ENCODE measurements at places on chromosomes 2 and 18.

DNA sequence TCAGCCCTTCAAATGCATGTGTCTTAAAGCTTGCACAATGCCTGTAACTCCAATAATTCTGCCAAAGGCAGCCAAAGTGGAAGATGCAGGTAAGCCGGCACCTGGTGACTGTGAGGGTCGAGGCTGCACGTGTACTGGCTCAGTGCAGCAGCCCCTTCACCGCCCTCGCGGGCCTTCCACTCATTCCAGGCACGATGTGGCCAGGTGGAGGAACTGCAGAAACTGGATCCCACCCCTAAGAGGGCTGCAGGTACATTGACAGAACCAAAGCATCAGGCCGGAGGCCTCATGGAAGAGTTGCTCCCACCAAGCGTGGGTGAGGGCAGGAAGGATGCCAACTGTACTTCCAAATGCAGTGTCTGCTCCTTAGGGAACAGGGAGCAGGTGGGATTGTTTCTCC, 253.4 kb downstream of the HDAC4 start:
- H3K27me3 ChIP-seq = no peaks in the 10 kb centered on the region
- no peak for DNase-seq
- no peak overlapping the region for H3K27ac ChIP-seq
- no peak overlapping the region for H3K4me3 ChIP-seq
- peaks cover 2% of the 10 kb centered on the region for H3K36me3 ChIP-seq

- no peaks in the 10 kb centered on the region for H3K4me1 ChIP-seq
- H3K27ac ChIP-seq = no peak overlapping the region
- no peak overlapping the region for H3K4me3 ChIP-seq
- no peaks in the 10 kb centered on the region for H3K36me3 ChIP-seq
- DNase-seq = no peak
These were observed 100.0 kb downstream of the MYO3B start for GRCh38 chr2:170277951-170278350.

DNA sequence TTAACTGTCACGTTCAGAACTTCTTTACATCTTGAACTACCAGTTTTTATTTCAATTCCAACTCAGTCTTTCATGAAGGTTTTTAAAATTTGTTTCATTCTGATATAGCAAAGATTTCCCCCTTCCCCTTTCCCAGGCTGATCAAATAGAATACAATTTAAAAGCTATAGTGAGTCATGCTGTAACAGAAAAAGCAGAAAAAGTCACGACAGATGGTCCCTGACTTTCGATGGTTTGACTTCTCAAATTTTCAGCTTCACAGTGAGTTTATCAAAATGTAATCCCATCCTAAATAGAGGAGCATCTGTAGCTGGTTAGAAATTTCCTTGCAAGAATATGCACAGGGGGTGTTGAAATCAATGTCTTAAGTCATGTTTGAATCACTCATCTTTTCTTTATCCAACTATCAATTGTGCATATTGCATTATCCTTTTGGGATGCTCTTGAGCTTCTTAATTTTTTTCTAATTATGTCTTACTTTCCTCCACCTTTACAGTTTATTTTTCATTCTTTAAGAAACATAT, 500.3 kb downstream of the LRP1B start:
- H3K27ac ChIP-seq = no peak overlapping the region
- no peak overlapping the region for H3K4me3 ChIP-seq
- DNase-seq = no peak
- no peaks in the 10 kb centered on the region for H3K36me3 ChIP-seq

DNA sequence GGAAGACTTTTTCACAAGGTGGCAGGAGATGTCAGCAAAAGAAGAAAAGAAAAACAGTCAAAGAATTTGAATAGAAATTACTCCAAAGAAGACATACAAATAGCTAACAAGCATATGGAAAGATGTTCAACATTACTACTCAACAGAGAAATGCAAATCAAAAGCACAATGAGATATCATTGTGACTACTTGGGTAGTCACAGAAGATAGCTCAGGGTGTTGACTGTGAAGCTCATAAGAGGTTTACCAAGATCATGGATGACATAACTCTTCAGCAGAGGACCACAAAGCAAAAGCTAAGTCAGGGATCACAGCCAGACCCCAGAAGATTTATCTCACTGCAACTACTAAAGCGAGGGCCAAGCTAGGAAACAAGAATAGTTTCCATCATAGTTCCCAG, 53.0 kb upstream of the TANK start:
- no peak overlapping the region for H3K4me3 ChIP-seq
- H3K36me3 ChIP-seq = no peaks in the 10 kb centered on the region
- H3K4me1 ChIP-seq = no peaks in the 10 kb centered on the region
- no peak overlapping the region for H3K27ac ChIP-seq
- H3K27me3 ChIP-seq = no peaks in the 10 kb centered on the region
- no peak for DNase-seq

DNA sequence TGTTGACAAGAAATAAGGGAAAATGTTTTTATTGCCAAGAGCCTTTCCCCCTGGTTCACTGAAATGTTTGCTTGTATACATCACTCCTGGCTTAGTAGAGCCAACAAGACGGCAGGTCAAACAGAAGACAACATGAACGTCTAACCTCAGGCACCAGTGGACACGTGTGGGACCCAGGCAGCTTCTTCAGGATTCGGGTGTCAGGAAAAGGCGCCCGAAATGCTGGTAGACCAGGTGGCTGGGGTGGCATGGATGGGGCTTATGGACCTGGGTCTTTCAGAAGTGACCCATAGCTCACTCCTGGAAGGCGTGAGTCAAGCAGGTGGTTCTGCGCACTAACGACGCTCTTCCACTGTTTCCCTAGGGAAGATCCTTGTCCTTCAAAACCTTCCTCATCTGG, 23.3 kb upstream of the NFATC1 start:
- peaks cover 3% of the 10 kb centered on the region for H3K36me3 ChIP-seq
- no peaks in the 10 kb centered on the region for H3K27me3 ChIP-seq
- no peak overlapping the region for H3K4me3 ChIP-seq
- H3K4me1 ChIP-seq = no peaks in the 10 kb centered on the region
- H3K27ac ChIP-seq = no peak overlapping the region

DNA sequence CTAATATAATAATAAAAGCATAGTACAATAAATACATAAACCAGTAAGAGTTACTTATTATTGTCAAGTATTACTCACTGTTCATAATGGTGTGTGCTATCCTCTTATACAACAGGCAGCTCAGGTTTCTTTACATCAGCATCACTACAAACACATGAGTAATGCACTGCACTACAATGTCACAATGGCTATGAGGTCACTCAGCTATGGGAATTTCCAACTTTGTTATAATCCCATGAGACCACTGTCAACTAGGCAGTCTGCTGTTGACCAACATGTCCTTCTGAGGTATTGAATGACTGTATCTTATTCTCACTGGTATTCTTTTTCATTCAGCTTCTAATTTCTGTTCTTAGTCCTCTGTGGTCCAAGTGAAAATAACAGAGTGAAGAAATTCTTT, 250.4 kb upstream of the DSEL start:
- no peaks in the 10 kb centered on the region for H3K36me3 ChIP-seq
- H3K27me3 ChIP-seq = no peaks in the 10 kb centered on the region
- no peaks in the 10 kb centered on the region for H3K4me1 ChIP-seq
- no peak overlapping the region for H3K4me3 ChIP-seq
- DNase-seq = no peak

DNA sequence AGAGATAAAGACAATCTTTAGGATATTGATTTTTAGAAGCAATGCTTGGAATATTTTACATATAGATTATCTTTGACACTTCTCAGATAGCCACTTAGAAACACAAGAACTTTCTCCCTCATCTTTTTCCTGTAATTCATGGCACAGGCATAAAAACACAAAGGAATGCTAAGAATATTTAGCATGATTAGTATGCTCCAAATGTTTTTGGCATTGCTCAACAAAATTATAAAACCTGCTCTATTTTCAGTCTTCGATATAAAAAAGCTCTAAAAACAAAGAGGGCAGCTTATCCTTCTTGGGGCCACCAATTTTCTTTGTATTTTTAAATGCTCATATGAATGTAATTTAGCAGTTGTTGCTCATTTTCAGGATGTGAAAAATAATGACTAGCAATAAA, 90.8 kb downstream of the RAD51AP2 start:
- H3K27me3 ChIP-seq = peaks cover 2% of the 10 kb centered on the region
- H3K4me3 ChIP-seq = no peak overlapping the region
- H3K27ac ChIP-seq = no peak overlapping the region
- no peaks in the 10 kb centered on the region for H3K4me1 ChIP-seq
- H3K36me3 ChIP-seq = no peaks in the 10 kb centered on the region
- no peak for DNase-seq

DNA sequence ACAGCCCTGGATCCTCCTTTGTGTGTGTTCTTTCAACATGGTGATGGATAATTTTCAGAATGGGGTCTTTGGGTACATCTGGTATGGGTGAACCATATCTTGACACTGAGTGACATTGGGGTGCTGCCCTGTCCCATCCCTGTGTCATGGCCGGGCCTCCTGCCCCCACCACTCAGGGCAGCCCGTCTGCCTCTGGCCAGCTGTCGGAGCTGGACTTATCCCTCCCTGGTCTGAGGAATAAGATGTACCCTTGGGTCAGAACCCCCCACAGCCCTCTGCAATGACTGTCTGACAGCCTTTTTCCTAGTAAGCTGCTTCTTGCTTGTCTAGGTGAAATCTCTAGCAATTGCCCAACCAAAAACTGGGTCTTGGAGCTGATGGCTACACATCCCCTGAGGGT, 142.9 kb downstream of the SH3RF3 start:
- H3K27ac ChIP-seq = no peak overlapping the region
- H3K27me3 ChIP-seq = no peaks in the 10 kb centered on the region
- H3K4me1 ChIP-seq = no peaks in the 10 kb centered on the region
- DNase-seq = no peak
- H3K4me3 ChIP-seq = no peak overlapping the region

DNA sequence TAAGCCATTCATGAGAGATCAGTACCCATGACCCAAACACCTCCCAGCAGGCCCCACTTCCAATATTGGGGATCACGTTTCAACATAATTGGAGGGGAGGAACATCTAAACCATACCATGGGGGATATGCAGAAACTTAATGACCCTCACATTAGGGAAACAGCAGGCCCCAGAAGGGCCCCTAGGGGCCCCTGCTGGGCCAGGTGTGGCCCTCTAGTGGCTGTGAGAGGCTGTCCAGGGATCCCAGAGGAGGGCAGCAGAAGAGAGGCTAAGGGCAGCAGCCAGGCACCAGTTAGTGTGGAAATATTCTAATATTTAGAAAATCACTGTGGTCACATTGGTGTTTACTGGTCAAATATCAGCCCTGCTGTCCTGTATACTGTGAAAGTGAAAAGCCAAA, 49.3 kb upstream of the ANKRD44 start:
- no peaks in the 10 kb centered on the region for H3K36me3 ChIP-seq
- no peak for DNase-seq
- no peak overlapping the region for H3K27ac ChIP-seq
- H3K4me3 ChIP-seq = no peak overlapping the region

GRCh38 chr2:95012881-95013550, 12.5 kb upstream of the MAL start:
- no peaks in the 10 kb centered on the region for H3K4me1 ChIP-seq
- no peak for DNase-seq
- no peak overlapping the region for H3K27ac ChIP-seq
- no peak overlapping the region for H3K4me3 ChIP-seq
- no peaks in the 10 kb centered on the region for H3K36me3 ChIP-seq

DNA sequence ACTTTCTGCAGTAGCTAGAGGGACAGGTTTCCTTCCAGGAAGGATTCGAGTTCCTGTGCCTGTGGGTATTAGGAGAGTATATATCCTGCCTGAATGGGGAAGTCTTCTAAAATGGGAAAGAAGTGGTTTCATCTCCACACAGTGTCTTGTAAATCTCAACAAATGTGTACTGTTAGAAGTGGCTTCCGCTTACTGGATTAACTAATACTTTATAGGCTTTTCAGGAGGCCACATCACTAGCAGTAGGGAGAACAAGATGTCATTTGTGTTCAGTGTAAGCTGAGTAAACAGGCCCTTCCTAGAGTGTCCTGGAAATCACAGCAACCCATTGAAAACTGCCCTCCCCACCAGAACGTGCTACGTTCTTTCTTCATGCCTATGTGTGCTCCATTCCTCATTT, 12.5 kb upstream of the POLR1B start:
- no peak for DNase-seq
- H3K36me3 ChIP-seq = peaks cover 16% of the 10 kb centered on the region
- H3K27me3 ChIP-seq = no peaks in the 10 kb centered on the region
- H3K4me1 ChIP-seq = no peaks in the 10 kb centered on the region
- no peak overlapping the region for H3K27ac ChIP-seq
- H3K4me3 ChIP-seq = no peak overlapping the region

GRCh38 chr2:105812180-105813044, 67.7 kb downstream of the NCK2 start:
- peaks cover 16% of the 10 kb centered on the region for H3K4me1 ChIP-seq
- H3K4me3 ChIP-seq = no peak overlapping the region
- peak overlapping the region; percentile 57 for H3K27ac ChIP-seq
- no peaks in the 10 kb centered on the region for H3K27me3 ChIP-seq

DNA sequence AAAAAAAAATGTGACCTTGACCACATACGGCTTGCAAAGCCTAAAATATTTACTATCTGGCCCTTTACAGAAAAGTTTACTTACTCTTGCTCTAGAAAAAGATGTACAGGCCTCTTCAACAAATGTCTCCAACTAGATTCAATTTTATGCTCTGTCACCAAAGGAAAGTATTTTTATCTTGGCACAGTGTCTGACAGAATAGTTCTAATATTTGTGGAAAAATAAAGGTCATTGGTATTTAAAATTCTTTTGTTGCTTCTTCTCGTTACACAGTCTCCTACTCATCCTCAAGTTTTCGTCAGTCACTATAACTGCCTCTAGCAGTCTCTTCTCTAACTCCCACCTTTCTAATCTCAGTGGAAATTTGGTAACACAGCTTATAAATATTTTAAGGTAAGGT, 1.4 kb downstream of the RBKS start:
- no peak overlapping the region for H3K4me3 ChIP-seq
- no peak overlapping the region for H3K27ac ChIP-seq
- H3K27me3 ChIP-seq = no peaks in the 10 kb centered on the region
- no peaks in the 10 kb centered on the region for H3K36me3 ChIP-seq
- DNase-seq = peak; percentile 13

GRCh38 chr2:49914281-49914680, 760.0 kb upstream of the FSHR start:
- no peaks in the 10 kb centered on the region for H3K4me1 ChIP-seq
- no peak for DNase-seq

DNA sequence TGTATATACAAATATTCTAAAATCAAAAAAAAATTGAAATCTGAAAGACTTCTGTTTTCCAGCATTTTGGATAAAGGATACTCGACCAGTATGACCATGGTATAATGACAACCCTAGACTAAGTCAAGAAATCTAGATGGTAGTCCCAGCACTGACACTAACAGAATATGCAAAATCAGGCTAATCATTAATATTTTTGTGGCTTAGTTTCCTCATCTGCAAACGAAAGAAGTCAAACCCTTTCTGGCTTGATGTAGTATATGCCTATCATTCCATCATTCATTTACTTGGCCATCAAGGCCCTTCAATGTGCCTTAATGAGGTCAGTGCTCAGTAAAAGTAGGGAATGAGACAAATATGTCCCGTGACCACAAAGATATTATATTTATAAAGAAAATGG, 83.5 kb downstream of the NCKAP5 start:
- no peaks in the 10 kb centered on the region for H3K36me3 ChIP-seq
- no peaks in the 10 kb centered on the region for H3K27me3 ChIP-seq
- DNase-seq = no peak
- H3K4me3 ChIP-seq = no peak overlapping the region
- H3K4me1 ChIP-seq = no peaks in the 10 kb centered on the region
- H3K27ac ChIP-seq = no peak overlapping the region
